NCI-H2081 treated with DMSO at 0.1 percent for 48 hours (cell line): ENCODE measurements at places on chromosomes 3 and 15.

DNA sequence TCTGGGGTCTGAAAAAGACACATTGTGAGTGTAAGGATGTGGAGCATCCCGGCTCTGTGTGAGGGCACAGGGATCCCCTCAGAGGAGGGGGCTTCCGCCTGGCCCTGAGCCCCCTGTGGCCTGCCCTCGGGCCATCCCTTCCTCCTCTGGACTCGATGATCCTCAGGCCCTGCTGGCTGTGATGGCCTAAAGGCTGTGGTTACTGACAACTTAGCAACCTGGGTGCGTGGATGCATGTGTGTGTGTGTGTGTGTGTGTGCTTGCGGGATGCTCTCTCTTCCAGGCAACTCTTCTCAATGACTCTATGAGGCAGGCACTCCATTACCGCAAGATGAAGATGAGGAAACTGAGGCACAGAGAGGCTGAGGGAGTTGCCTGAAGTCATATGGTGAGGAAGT, 66.0 kb downstream of the ASB7 start:
- no peak for DNase-seq

- no peak for DNase-seq
Measured at GRCh38 chr3:169661361-169662131, 2.0 kb downstream of the MECOM start.

GRCh38 chr3:14386254-14386653, 16.2 kb upstream of the SLC6A6 start:
- DNase-seq = no peak

- DNase-seq = no peak
Measured at GRCh38 chr3:56960234-56960917, 100.1 kb upstream of the SPATA12 start.

DNA sequence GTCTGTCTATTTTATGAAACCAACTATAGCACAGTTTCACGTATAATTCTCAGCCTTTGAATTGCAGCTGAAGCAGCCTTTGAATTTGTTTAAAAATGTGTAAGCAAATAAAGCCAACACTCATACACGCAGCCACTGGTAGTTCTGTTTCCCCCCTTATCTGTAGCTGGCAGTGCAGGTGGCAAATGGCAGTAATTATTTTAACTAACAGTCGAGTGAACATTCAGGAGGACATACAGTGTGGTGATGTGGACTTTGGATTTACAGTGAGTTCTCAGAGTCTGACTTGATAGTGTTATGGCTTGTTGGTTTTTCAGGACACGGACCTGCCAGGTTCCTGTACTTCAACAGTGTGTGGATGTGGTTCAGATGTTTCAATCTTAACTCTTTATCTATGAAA, 64.0 kb upstream of the SKOR1 start:
- peak; percentile 33 for DNase-seq

DNA sequence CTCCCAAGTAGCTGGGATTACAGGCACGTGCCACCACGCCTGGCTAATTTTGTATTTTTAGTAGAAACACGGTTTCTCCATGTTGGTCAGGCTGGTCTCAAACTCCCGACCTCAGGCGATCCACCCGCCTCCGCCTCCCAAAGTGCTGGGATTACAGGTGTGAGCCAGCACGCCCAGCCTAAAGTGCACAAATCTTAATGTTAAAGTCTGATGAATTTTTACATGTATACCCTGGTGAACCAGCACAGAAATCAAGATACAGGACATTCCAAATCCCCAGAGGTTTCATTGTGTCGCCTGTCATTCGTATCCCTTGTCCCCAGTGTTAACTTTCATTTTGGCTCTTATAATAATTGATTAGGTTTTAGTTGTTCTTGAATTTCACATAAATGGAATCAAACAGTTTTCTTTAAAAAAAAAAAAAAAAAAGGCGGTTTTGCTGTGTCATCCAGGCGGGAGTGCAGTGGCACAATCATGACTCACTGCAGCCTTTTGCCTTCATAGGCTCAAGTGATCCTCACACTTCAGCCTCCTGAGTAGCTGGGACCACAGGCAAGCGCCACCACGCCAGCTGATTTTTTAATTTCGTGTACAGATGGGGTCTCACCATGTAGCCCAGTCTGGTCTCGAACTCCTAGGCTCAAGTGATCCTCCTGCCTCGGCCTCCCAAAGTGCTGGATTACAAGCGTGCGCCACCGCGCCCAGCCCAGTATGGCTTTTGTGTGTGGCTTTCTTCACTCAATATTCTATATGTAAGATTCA, 1.5 kb upstream of the TM4SF19 start:
- no peak for DNase-seq

DNA sequence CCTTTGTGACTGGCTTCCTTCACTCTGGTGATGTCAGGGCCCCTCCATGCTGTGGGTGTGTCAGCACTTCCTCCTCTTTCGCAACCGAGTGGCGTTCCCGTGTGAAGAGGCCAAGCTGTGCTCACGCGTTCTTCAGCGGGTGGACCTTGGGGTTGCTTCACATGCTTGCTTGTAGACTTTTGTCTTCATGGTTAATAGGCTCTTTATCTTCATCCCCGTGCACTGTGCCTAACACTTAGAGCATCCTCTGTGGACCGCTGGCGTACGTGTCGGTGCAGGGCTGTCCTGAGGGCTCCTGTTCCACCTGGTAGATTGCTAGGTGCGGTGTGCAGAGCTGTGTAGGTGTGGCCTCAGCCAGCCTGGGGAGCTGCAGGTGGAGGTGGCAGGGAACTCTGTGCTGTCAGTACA, 182.3 kb downstream of the OR4M2 start:
- no peak for DNase-seq

GRCh38 chr15:70033529-70034140, 64.1 kb downstream of the TLE3 start:
- peak; percentile 81 for DNase-seq

DNA sequence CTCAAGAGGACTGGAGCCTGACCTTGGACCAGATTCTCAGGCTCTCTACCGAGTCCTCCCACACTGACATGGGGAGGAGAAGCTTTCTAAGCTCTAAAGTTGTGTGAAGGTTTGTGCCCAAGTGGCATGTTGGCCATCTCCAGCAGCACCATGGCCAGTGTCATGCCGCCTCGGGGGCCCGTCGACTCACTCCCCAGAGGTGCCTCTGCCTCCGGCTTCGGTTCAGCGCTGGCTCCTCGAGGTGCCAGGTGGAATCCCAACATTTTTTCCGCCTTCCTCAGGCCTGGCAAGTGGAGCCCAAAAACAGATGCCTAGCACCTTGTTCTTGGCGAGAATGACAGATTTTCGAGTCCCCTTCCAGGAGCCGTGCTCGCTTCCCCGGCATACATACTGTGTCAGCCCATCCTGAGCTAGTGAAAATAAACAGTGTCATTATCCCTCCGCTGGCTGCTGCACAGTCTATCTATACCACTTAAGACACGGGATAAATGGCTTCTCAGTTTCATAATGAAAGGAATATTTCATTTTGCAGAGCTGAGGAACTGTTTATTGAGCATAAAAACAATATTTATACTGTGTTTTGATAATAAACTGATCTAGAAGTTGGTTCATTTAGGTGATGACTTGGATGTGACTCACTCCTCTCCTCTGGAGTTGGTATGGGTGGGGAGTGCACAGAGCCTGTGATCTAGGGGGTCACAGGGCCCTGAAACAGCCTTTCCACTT, 328.5 kb upstream of the TLE3 start:
- DNase-seq = no peak

DNA sequence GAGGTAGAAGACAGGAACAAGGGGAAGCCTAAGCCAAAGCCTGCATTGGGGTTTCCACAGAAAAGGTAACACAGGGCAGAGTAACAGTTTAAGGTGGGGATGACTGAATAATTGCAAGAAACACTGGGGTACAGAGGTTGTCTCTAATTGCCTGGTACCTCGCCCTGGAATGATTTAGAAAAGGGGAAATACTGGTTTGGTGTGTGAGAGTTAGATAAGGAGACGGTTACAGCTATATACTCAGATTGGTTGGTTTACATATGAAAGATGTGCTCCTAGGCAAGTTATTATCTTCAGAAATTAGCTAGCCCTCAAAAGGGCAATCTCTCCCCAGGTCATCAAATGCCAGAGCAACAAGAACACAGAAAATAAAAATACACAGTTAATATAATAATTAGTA, 58.8 kb downstream of the SMARCC1 start:
- DNase-seq = no peak

DNA sequence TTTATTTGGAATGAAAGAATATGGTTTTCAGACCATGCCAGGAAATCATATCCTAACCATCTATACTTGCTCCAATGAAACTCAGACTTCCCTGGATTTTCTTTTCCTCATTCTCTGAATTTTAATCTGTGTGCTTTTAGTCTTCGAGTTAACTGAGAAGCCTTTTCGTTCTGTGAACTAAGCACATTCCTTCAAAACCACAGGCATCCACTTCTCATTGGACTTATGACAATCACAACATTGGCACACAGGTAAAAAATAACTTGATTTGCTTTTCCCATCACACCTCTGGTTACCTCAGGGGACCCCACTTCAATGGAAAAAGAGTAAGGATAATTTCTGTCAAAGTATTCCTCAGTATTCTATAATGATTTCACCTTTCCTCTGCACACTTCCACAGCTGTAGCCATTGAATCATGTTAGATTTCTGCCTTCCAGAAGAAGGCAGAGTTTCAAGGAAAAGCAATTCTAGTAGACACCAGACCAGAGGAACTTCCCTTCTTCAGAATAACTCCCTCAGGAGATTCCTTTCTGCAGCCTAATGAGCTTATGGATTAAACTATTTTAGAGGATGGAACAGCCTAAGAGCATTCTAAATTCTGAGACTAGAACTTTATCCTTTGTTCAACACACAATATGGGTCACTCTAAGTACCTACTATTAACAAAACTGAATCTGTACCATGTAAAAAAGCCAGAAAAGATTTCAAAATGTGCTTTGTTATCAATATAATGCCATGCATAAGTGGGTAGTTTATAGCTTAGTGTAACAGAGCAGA, 15.9 kb downstream of the COMMD2 start:
- no peak for DNase-seq

GRCh38 chr3:151227266-151227806, 24.3 kb upstream of the GPR171 start:
- no peak for DNase-seq

GRCh38 chr3:186570941-186571643, 572 bp downstream of the DNAJB11 start:
- DNase-seq = no peak

DNA sequence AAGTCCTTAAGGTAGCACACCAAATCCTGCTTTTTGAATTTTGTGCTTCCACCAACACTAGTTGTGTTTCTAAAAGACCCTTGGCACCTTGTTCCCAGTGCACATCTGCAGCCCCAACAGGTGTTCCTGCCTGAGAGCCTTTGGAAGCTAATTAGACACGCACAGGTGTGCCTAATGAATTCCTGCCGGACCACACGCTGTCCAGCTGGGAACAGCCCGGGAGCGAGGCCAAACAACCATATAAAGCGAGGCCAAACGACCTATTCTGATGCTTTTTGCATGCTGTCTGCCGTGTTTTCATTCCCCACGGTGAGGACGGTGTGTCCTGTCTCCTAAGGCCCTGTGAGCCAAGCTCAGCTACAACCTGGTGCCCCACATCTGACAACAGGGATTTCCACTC, 99.5 kb downstream of the ATG7 start:
- no peak for DNase-seq

DNA sequence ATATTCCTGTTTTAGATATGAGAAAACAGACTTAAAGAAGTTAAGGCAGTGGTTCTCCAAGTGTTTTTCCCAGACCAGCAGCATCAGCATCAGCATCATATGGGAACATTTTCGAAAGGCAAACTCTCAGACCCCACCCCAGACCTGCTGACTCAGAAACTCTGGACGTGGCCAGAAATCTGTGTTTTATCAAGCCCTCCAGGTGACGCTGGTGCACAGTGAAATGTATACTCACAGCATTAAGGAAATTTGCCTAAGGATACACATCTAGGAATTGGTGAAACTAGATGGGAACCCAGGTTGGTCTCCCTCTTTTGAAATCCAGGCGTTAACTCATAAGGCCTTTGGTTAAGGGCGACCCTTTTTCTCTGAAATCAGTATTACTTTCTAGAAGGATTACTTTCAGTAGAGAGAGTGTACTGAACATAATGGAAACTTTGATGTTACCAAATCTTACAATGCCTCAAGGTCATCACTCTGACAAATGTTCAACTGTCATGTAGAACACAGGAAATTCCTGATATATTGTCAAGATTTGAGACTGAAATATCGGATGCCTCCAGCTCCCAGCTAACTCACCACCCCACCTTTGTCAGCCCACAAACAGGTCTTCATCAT, 910.2 kb downstream of the ROBO1 start:
- DNase-seq = peak; percentile 71

GRCh38 chr3:190167936-190168680, 47.4 kb upstream of the P3H2 start:
- DNase-seq = no peak

GRCh38 chr3:46871222-46871621, 6.3 kb upstream of the PTH1R start:
- no peak for DNase-seq

DNA sequence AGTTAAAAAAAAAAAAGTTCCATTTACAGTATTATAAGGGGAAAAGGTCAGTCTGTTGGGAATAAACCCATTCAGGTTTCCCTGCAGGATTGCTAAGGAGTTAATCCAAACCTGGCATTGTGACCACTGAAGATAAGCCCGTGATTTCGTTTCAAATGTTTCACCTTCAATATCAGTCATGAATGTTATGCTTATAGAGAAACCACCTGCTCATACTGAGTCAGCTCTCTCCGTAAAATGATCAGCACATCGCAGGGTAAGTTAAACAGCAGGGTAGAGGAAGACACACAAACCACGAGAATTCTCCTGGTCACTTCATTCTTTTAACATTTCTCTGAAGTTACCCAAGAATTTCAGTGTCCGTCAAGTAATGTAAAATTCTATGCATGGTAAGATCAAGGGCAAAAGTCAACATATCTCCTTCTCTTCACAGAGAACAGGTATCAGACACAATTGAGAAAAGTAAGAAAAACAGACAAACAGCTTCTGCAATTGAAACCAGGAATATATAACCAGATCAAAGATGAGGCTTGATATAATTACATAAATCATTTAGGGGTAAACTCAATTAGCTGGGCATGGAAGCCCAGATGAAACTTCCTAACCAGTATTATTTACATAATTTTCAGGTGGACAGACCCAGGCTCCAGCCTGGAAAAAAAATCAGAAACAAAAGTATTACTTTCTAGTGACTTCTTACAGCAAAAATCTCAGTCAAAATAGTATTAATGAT, 67.6 kb upstream of the ARHGEF3 start:
- no peak for DNase-seq

- no peak for DNase-seq
Measured at GRCh38 chr15:92025706-92026270, 172.3 kb downstream of the SLCO3A1 start.

DNA sequence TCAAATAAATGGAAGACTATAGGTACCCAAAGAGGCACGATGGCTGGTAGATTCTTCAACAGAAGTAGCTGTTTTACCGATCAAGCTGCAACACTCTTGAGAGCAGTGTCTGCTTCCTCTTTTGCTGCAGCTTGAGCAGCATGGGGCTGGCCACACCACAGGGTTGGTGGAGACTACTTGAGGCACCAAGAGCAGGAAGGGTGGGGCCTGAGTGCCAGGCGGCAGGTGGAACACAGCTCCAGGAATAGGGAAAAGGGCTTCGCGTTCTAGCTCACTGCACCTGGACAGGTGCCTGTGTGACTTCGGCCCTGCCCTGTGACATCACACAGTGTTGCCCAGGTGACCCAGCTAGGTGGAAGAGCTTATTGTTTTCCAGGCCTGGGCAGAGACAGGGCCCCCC, at the start of gene CCDC33:
Gene CCDC33, plus strand, starts transcription at position 365 of the 400 bp plus-strand sequence. CDS start 394 bp downstream, outside the sequence.
- DNase-seq = no peak

GRCh38 chr3:8979262-8979661, 16.0 kb upstream of the RAD18 start:
- no peak for DNase-seq
